ENCODE measurements at places on chromosomes 12 and 14.

DNA sequence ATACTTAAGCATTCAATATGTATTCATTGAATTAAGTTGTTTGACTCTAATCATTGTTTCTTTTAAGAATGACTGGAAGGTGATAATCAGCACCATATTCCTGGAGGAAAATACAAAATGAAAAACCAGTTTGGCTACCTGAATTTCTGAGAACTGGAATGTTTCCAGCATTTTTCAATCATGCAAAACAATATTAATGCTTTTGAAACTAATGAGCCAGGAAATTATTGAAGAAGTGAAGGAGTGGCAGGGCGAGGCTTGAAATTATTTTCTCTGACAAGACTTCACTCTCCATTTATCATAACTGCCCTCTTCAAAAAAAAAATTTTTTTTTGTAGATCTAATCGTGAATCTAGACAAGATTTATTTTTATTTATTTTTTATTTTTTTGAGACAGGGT lies 19.0 kb downstream of the TMEM19 start:
- DNase-seq, result no peak

GRCh38 chr12:116339062-116339461 lies 61.6 kb upstream of the MED13L start:
- DNase-seq, result no peak

- DNase-seq, result no peak
Measured at GRCh38 chr12:50297996-50298395, 14.7 kb upstream of the LIMA1 start.

DNA sequence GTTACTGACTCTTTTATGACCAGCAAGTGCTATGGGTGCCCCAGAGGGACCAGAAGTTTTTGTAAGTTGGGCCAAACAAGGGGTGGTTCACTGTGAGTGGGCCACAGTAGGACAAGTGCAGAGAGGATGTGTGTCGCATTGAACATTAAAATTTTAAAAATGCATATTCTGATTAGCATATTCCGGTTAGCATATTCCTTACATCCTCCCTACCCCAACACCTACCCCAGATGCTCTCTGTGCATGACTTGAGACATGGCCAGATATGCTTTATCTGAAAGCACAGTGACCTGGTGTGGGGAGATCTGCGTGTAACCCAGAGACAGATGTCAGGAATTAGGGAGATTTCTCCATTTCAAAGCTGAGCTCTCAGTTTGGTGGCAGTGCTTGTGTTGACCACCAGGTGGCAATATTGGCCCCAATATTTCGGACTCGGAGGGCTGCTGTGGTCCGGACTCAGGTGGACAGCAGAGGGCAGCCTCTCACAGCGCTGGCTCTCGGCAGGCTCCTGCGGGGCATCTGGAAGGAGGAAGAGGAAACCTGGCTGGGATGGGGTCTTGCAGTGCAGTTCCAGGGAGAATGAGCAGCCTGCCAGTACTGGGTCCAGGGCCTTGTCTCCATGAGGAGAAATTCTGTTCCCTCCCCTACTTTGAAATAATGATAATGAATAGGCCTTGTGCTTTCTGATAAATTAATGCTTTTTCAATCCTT lies 1.6 kb upstream of the CEBPE start:
- peak; percentile 89 for DNase-seq

GRCh38 chr14:42927313-42927712 lies 1320.6 kb downstream of the LRFN5 start:
- DNase-seq, result no peak

DNA sequence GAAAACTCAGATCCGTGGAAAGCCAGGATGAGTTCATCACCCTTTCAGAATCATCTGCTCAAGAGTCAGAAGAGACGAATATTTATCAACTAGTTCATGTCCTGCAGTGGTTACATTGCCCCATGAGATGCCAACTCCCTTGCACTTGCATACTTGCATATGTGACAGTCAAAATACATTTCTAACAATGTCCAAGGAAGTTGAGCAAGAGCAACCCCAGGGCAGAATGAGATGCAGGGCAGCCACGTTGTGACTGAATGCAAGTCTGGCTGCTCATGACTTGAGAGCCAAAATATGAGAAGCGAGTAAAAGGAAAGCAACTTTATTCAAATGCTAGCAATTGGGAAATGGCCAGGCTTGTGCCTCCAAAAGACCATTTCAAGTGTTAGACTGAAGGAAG lies 23.6 kb upstream of the UTP20 start:
- no peak for DNase-seq

GRCh38 chr12:59388694-59389093 lies 207.1 kb upstream of the SLC16A7 start:
- DNase-seq, result no peak

GRCh38 chr12:57367121-57367520 lies 63.7 kb downstream of the R3HDM2 start:
- no peak for DNase-seq
